ENCODE measurements at places on chromosomes 1 and 21. TPM values are rescaled to one million over a fixed set of nuclear protein-coding genes. Genes with fewer than 3 reads are reported as not detected.

Gene HYI
- 13.9 TPM for total RNA-seq

- DNase-seq = no peak
These were observed 156.7 kb downstream of the SYT2 start for GRCh38 chr1:202553560-202554038.

Gene SAMD11
- not detected for total RNA-seq

GRCh38 chr1:116722016-116722838 lies 32.0 kb upstream of the CD2 start:
- DNase-seq = no peak

DNA sequence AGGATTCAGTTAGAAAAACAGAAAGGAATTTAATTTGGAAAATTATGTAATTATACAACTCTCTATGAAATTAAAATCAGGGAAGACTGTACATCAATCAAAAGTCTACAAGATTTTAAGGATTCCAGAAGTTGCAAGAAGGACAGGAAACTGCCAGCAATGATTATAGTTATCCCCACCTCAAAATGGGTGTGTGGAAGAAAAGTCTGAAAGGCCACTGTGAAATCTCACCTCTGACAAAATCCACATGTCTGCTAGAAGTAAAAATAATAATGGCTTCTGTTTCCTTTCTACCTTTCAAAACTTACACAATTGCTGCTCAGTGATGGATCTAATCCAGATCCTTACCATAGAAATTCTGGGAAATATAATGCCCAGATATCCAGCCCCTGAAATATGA lies 708.1 kb upstream of the ADGRL4 start:
- no peak for DNase-seq

DNA sequence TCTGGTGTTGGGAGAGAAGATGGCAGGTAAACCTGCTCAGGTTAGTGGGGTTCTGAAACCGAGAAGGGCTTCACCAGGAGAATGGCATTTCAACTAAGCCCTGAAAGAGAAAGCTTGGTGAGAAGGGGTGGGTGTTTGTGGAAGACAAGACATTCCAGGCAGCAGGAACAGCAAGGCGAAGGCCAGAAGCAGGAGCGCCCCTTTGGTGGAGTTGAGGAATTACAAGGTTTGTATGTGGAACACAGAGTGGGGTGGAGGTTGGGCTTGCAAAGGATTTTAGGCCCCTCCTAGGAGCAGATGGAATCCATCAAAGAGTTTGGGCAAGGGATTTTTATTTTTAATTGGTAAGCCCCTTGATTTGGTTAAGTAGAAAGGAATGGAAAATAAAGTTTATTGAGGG lies 24.8 kb upstream of the ELOA start:
- DNase-seq = no peak

Data from activated CD4-positive, alpha-beta memory T cell treated with anti-CD3 and anti-CD28 coated beads for 36 hours (primary cell).